ENCODE measurements at places on chromosomes 4 and X.

GRCh38 chr4:77347351-77347966 lies 190.5 kb downstream of the CCNG2 start:
- no peak for DNase-seq

GRCh38 chrX:111917591-111917990 lies 41.6 kb downstream of the TRPC5OS start:
- DNase-seq = no peak

DNA sequence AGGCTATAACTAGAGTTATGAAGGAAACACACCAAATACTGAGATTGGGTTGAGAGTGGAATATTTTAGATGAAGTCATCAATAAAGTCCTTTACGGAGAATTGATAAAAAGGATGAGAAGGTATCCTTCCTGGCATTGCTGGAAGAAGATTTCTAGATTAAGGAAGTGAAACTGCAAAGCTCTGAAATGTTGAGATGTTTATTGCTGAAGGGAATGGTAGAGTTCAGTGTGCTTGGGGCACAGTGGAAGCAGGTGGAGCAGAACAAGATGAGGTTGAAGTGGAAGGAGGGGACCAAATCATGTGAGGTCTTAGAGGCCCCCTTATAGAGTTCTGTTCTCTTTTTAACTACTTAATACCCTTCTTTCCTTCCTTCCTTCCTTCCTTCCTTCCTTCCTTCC lies 848.5 kb downstream of the RAB28 start:
- DNase-seq = no peak

GRCh38 chr4:180106997-180107396 lies 2136.2 kb upstream of the TENM3 start:
- no peak for DNase-seq

GRCh38 chr4:19224820-19225219 lies 1026.9 kb upstream of the SLIT2 start:
- DNase-seq = peak; percentile 16

- DNase-seq = peak; percentile 18
Measured at GRCh38 chr4:19030048-19030447, 1008.5 kb upstream of the LCORL start.

DNA sequence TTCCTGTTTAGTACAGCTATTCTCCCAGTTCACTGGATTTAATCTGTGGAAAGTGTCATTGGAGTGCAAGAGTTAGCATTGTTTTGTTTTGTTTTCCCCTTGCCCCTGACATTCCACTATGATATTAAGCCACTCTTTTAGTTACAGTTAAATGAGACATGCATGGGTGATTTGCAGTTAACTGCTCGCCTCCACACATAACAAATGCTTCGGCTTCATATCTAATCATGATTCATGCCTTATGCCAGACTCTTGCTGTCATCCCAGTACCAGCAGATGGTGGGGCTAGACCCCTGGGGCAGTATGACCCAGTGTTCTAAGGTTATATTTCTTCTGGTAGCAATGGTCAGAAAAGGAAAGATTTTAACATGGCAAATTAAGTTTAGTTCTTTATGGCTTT lies 80.1 kb downstream of the RAP1GDS1 start:
- peak; percentile 51 for DNase-seq

DNA sequence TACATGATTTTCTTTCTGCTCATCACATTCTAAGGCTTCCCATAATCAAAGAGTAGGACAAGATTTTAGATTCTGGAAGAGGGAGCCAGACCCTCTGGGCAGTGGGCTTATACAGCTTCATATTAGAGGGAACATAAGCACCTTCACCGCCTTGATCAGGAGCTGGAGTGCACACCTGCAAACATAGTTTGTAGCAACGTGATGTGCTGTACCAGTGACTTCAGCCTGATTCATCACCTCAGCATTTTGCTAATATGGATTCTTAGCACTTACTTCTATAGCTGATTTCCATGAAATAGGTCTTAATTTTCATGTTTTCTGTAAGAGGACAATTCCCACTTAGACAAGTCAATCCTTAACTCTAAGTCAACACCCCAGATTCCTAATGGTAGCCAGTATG lies 36.7 kb downstream of the PCDH18 start:
- no peak for DNase-seq

DNA sequence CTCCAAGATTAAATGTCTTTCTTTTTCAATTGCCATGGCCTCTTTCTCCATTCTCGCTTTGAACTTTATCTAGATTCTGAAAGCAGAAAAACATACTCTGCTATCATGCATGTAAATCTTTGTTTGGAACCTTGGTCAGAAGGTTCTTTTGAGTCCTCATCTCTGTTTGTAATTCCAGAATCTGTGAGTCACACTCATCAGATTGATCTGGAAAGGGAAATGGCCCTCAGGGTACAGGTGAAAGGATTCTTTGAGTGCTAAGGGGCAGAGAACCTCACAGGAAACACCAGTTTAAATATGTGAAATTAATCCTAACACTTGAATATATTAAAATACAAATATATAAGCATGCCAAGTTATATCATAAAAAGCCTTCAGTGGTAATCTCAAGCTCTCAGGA lies 211.0 kb upstream of the ADGRL3 start:
- DNase-seq = no peak

DNA sequence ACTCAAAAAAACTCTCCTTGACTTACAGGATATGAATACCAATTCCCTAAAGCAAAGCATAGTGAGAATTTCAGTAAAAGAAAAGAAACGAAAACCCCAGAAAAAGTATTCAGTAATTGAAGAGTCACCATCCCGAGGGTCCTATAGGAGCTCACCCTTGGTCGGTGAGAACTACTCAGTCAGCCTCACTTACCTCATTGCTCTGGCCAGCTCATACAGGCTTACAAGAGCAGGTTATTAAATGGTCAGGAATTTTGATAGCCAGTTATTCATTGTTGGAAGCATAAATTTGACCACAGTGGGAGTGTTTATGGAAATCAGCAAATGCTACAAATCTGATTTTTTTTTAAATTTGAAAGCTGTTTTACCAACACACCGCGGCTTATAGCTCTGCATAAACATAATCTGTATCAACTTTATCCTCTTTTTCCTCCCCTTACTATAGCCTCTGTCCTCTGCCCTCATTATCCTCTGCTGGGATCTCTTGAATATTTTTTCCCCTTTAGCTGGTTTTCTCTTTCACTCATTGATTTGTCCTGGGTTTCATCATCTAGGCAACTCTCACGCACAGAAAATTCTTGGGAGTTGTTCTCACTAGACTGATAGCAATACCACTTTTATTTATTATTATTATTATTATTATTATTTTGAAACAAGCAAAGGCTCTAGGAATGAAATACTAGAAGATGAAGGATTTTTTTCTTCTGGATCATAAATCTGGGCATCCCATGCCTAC lies 11.0 kb upstream of the CXCL2 start:
- peak; percentile 88 for DNase-seq

GRCh38 chrX:43743100-43743822 lies 87.2 kb downstream of the MAOA start:
- DNase-seq = no peak

GRCh38 chr4:100360211-100360610 lies 157.6 kb downstream of the EMCN start:
- no peak for DNase-seq

- DNase-seq = no peak
Measured at GRCh38 chr4:144962300-144962699, 135.7 kb downstream of the ANAPC10 start.

GRCh38 chrX:135543172-135543571 lies 22.7 kb downstream of the INTS6L start:
- DNase-seq = no peak

GRCh38 chr4:144655491-144655890 lies 9.5 kb downstream of the HHIP start:
- peak; percentile 21 for DNase-seq

GRCh38 chr4:125387770-125388169 lies 73.0 kb downstream of the FAT4 start:
- DNase-seq = peak; percentile 6

DNA sequence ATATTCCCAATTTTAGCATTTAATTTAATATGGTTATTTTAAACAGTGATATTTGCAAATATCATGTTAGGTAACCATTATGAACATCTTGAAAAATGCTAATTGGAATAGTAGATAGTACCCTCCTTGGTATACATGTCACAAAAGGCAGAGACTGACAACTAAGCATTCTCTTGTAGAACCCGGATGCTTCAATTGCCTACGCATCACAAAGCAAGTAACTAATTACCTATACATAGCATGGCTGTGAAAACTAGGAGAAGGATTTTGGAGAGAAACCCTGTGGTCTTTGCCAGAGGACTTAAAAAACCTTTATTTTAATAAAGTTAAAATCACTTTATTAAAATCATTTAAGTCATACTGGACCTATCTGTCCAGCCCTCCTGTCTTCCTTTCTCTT lies 764.1 kb upstream of the TENM3 start:
- no peak for DNase-seq

DNA sequence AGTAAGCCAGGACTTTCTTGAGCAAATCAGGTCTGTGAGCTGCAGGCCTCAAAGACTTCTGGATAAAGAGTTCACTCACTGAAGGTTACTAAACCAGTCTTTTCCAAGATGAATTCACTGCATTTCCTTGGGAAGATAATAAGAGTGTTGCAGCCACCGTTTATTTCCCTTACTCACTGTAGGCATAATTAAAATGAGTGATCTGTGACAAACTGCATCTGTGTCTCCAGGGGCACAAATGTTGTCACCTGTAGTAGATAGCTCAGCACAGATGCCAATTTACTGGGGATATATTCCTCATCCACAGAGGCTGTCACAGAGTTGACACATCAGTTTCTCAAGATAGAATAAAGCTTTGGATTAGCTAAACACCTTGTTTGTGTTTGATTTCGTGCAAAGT lies 580.2 kb downstream of the SPRY1 start:
- DNase-seq = no peak

DNA sequence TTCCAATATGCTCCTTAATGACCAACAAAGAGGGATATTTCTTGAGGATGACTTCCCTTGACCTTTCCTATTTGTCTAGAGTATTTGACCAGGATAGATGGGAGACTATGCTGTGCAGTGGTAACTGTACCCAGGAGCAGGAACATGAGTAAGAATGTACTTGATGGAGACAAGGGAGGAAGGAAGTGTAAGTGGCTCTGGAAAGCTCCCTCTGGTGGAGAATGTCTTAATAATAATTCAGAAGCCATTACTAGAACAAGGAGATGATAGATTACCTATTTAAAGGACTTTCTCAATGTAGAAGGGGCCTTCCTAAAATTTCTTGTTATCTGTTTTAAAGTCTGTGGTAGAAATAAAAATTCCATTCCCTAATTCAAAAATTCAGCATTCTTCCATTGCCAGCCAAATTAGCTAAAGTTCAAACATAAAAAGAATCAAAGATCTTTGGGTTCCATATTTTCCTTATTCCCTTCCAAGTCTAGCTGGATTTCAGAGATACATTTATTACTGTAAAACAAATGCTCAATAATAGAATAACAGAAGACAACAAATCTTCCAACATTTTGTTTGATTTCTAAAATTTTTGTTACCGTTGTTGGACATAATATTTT lies 83.8 kb downstream of the GRID2 start:
- peak; percentile 49 for DNase-seq

DNA sequence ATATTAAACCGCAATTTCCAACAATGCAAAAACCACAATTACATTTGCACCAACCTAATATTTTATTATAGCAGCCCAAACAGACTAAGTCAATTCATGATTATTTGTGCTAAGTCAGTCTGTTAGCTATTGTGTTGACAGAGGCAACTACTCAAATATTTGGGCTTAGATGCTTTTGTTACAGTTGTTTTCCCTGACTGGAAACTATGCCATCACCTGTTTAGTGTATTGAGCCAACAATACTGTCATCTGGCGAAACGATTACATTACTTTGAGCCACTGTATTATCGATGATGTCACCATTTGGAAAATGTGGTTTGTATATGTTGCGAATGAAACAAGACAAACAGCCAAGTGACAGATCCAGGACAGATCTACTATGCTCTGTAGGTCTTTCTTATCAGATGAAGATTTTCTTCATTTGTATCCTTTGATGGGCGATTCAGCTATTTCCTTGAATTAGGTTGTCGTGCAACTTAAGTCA lies 38.7 kb upstream of the INTS6L start:
- DNase-seq = no peak

DNA sequence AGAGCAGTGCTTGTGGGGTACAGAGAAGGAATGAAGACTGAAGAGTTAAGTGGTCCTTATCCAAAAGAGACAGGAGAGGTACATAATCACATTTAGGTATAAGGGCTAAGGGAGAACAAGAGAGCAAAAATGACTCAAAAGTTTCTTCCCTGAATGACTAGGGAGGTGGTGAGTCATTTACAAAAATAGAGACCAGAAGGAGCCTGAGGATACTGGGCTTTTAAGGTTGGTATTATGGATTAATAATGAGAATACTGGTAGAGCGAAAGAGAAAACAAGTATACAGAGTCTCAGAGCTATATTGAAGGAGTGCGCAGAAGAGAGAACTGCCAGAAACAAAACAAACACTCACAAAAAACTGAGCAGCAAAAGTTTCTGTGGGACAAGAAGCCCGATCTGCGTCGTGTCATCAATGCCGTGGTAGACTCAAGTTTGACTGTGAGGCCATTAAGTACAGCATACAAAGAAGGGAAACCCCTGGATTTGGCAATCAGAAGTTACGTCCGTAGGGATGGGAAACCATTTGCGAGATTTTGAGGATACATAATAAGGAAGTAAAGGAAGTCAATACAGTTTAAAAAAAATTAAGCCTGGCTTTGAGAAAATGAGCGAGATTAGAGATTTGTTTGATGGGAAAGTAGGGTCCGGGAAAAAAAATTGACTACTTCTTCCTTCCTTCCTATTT lies 129.1 kb upstream of the STIM2 start:
- DNase-seq = peak; percentile 10

GRCh38 chrX:21946925-21947641 lies 6.6 kb downstream of the SMS start:
- peak; percentile 78 for DNase-seq

- no peak for DNase-seq
Measured at GRCh38 chr4:185138161-185138560, 4.9 kb upstream of the SLC25A4 start.

DNA sequence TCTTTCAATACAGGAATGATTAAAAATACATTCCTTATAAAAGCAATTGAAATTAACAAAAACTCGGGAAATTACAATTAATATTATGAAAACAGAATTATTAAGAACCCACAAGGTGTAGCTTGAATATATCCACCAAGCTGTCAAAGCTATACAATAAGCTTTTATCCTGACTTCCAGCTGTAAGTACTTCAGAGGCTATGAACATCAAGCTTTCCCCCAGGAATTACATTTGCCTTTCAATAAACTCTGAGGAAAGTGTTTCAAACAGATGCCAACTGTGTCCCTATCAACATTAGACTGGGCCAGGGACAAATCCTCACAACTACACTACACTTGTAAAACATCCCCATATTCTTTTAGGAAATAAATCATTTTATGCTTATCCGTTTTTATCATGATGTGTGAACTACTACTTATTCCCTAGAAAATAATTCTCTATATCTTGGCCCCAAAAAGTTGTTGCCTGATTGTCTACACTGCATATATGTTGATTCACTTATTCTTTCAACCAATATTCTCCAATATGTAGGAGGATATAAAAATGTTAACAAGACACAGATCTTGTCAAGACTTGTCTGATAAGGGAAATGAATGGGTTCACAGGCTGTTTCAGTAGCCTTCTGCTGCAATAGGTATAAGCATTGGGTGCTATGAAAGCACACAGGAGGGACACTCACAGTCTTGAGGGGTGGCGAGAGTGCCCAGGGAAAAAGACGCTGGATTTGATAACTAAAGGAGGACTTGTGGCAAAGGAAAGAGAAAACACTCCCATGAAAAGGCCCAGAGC lies 494.1 kb downstream of the CENPC start:
- no peak for DNase-seq
